ENCODE measurements at places on chromosomes 7 and 10.

GRCh38 chr7:16398146-16399017, 23.0 kb downstream of the CRPPA start:
- no peak for DNase-seq

GRCh38 chr7:26477381-26477990, 185.8 kb downstream of the SNX10 start:
- DNase-seq = no peak

- DNase-seq = no peak
Observed at GRCh38 chr10:60403168-60403873, 13.6 kb upstream of the ANK3 start.

GRCh38 chr7:34719636-34720035, 61.6 kb downstream of the NPSR1 start:
- no peak for DNase-seq

GRCh38 chr7:69811476-69812308, 213.4 kb downstream of the AUTS2 start:
- no peak for DNase-seq

GRCh38 chr10:93073539-93074146, at the start of gene CYP26A1:
Gene CYP26A1 (plus strand): TSS chr10:93073893. CDS start chr10:93073935, 42 bp downstream.
- no peak for DNase-seq

DNA sequence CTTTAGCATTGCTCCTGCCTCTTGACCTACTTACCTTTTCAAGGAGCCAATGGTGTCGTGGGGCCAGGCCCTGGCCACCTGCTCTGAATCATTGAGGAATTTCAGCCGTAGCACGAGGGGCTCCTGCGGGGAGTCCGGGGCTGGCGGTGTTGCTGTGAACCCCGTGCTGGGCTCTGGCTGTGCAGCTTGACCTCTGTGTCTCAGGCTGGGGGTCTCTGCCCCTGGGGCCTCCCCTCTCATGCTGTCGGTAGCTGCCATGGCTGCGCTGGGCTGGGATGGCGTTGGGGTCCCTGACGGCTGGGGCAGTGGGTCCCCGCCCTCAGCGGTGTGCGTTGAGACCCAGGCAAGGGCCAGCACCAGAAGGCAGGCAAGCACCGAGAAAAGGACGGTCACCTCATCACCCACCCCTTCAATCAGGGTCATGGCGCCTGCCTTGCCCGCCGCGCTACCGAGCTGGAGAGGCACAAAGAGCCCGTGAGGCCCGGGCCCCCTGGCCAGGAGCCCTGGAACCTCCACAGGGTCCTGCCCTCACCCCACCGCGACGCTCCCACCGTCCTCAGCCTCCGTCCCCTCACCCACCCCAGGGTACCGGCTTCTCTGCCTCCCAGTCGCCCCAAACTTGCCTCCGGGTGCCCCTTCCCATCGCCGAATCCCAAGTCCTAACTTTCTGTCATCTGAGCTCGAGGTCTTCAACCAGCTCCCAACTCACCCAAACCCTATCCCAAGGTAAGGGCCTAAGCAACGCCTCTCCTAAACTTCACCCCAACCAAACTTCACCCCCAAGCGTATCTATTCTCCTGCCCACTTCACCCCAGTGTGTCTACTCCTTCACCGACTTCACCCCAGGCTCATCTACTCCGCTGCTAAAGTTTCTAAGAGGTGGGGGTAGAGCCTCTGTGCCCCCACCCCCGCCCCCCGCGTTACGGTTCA, 887 bp downstream of the TMUB1 start:
- DNase-seq = no peak
